ENCODE measurements at places on chromosomes 5 and 9.

DNA sequence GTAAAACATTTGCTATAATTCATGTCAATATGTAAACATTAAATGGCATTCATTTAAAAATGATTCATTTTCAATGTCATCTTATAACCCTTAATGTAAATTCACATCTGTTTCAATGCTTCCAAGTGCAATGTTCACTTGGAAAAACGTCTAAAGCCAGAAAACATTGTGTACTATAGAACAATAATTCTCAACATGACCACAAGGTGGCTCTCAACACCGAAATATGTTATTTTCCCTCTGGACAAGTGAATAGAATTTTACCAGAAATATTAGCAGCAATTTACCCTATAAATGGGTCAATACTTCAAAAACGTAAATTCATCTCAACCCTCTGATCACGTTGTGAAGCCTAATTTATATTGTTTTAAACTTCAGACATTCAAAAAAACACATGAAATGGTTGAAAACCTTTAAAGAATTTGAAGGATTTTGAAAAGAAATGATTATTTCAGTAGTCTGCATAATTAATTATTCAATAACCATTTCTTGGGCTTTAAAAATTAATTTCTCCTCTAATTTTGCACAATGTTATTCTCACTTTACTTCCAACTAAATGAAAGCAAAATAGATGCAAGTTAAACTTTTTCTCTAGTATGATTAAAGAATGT, 11.0 kb downstream of the CDH10 start:
- DNase-seq = no peak

DNA sequence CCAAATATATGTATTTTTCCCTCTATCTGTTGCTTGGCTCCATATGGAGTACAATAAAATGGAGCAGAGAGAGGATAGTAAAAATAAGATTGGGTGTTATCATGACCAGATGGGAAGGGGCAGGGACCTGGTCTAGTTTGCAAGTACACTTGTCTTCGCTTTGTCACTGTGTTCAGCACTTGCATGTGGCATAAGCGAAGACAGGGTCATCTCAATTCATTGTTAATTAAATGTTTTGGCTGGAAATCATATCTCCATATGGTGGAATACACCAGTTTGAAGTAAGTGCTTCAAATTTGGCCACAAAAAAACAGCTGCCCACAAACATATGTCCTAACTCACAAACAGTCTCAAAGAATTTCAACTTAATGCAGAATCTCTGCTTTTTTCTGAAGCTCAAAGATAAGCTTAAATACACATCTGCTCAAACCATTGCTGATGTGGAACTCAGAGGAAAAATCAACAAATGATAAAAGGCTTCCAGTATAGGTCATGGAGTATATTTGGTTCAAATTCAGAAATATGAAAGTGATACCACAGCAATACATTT, 865.4 kb downstream of the TLE4 start:
- no peak for DNase-seq

DNA sequence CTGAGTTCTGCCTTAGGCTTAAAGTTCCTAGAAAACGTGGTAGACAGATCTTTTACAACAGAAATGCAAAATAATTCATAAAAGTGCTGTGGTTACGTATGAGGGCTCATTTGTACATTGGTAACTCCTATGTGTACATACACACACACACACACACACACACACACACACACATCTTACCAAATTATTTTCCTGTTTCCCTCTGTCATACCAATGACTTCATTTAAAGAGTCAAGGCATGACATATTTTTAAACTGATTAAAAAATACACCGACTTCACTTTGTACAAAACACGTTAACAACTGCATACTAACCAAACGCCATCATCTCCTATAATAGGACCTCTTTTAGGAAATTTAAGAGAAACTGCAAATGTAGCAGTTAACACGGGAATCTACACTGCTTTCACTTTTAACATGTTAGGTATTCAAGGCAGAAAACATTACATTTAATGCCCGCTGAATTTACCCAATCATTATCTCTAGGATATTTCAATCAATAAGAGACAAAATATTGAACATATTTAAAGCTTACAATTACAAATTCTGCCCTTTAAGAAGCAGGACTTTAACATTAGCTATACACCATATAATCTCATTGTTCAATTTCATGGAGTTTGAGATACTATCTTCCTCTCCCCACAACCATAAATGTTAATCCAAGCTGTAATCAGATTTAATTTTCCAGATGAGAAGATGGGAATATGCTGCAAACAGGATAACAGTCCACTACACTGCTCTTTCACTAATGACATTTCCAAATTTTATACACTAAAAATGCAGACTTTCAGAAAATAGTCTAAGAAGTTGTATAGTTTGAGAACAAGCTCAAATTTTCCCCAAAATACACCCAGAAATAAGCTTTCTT, 133.1 kb downstream of the DENND1A start:
- DNase-seq = no peak

DNA sequence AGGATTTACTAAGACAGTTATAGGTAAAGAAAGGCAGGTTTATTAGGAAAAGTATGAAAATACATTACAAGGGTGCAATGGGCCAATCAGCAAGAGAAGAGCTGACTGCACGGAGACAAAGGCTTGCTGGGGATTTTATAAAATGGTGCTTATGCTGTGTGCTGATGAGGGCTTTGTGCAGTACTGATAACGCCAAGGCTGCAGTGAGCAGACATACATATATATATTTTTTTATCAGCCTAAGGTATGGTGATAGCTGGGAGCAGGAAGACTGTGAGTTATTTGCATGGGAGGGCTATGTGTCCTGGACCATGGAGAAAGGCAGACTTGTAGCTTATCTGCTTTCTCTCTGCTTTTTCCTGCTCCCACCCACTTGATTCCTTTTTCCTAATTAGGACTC, 208.1 kb upstream of the ACTBL2 start:
- no peak for DNase-seq

DNA sequence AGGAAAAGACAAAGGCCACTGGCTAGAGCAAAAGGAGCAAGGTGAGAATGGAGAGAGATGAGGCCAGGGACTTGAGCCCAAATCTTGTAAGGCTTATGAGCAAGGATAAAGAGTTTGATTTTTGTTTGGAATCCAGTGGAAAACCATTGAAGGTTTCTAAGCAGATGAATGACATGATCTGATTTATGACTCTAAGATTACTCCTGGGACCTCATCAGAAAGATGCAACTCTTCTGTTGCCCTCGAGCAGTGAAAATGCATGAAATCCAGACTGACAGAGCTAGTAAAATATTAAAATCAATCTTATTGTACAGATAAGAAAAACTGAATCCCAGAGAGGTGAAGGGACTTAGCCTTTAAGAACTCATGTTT, 677 bp downstream of the MFAP3 start:
- no peak for DNase-seq

DNA sequence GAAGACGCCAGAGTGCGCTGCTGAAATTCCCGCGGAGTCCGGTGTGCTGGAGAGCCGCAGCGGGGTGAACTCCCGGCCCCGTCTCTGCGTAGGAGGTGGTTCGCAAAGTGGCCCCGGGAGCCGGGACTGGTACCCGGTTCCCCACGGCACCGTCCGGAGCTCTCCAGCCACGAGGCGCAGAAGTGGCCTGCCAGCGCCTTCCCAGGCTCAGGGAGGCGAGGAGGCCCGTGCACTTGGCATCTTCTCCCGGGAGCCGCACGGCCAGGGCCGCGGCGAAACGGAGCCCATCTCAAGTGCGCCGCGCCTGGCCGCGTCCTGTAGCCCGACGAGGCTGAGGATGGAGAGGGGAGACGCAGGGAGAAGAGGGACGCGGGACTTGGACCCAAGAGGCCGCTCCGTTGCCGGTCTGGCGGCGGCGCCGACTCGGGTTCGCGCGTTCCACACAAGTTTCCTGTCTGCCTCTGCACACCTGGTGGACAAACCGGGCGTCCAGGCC, 1.1 kb upstream of the IRX1 start:
- DNase-seq = no peak

DNA sequence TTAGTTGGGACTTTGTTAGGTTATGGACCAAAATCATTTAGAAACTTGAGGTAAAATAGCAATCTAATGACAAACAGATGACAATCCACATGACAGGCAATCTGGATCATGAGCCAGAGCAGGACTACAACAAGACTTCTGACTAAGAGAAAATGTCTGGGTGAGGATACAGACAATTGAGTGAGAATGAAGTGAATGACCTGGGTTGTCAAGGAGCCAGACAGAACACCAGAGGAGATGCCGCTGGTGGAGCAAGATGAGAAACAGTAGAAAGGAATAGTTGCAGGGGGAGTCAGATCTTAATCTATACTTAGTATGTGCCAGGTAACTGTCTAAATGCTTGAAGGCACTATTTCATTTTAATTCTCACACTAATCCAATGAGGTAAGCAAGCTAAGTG, 277.8 kb downstream of the PRELID2 start:
- no peak for DNase-seq

DNA sequence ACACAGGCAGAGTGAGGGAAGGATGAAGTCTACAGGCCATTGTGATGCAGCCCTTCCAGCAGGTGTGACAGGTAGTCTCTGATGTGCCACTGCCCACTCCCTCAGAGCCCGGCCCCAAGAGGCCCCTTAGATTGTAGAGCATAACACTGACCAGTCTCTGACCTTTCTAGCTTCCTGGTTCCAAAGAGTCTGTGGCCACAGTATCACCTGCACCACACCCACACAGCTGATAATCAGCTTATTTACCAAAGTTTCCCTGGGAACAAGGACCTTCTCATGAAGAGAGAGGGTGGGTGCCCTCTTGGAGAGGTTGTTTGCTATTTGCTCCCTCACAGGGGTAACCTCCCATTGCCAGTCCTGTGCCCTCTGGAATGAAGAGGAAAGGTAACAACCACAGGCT, 11.0 kb upstream of the ACER2 start:
- no peak for DNase-seq

DNA sequence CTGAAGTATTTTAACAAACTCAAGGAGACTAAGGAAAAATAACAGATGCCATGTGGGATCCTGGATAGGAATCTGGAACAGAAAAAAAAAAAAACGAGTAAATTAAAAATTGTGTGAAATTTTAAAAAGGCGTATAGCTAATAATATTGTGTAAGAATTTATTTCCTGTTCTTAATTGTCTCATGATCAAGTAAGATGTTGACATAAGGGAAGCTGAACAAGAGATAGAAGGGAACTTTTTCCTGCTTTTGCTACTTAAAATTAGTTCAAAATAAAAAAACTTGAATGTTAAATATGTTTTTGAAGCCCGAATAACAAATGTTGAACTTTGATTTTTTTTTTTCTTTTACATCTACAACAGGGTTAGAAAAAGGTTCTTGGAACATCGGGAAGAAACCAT, 10.5 kb downstream of the SNAPC3 start:
- no peak for DNase-seq

GRCh38 chr5:121719255-121719654, 132.4 kb upstream of the FTMT start:
- DNase-seq = no peak

- DNase-seq = no peak
Observed at GRCh38 chr5:164027738-164028137, 522.3 kb downstream of the MAT2B start.

DNA sequence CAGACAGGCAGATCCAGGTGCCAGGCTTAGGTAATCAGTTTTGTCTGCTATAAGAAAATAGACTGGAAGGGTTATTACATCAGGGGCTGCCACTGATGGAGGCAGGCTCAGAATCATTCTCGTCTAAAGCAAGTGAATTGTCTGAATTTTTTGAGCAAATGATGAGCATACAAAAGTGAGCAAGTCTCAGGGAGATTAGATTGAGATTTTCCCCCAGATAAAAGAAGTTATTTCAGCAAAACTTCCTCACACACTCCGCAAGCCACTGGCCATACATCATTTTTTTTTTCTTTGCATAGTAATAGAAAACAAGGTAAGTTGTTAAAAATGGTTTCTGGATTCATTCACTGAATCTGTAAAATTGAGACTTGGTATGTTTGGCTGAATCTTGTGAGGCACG, 52.9 kb downstream of the ZNF462 start:
- no peak for DNase-seq

DNA sequence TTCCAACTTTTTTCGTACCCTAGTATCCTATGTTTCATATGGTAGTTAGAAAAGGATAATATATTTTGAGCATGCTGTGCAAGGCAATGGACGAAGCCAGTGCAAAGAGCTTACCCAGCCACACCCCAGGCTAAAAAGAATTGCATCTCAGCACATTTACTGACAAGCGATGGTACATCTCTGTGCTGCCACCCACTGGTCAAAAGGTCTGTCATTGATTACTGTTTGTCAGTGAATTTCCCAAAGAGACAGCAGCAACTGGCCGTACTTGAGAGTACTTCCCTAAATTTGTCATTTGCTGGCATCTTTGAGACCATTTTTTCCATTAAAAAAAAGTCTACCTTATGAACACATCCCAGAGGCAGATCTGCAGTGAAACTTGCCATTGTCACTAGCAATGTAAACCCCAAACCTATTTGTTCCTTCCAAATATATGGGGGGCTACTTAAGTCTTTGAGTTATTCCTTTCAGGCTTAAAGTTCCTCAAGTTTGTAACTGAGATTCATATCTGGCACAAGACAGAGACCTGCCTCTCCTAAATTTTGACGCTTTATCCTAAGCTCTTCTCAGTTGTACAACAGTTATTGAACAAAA, 184.3 kb downstream of the CTNND2 start:
- DNase-seq = no peak

DNA sequence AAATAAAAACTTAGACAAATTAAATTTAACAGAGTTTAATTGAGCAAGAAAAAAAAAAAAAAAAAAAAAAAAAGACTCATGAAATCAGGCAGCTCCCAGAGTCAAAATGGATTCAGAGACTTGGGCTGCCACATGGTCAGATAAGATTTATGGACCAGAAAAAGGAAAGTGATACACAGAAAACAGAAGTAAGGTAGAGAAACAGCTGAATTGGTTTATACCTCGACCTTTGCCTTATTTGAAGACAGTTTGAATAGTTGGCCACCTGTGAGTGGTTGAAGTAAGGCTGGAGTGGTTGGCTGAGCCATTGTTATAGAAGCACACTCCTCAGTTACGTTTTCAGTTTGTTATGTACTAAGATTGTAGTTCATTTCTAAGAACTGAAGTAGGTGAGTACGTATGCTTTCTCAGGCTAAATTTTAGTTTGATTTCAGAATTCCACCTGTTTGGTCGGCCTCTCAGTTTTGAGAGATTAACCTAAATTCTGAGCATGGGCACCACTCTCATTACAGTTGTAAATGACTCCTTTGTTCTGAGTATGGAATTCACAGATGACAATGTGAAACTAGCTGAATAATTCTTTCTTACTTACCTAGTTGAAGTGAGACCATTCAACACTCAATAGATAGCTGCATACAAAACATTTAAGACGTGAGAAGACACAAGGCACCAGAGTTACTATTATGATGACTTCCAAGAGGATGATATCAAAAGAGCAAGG, 149.0 kb downstream of the AOPEP start:
- no peak for DNase-seq

- no peak for DNase-seq
Observed at GRCh38 chr5:98768960-98769209, 4.6 kb upstream of the RGMB start.

- DNase-seq = no peak
Observed at GRCh38 chr5:140882591-140882899, 621 bp downstream of the PCDHA13 start.

Measured in T-helper 2 cell treated with Interferon-gamma antibody and Interleukin-4, amounts not matched to agents 5 μg/mL and 100 μg/mL, for 36 hours (primary cell).